Stimulated activated CD4-positive, alpha-beta T cell treated with anti-CD3 and anti-CD28 coated beads, Interleukin-4, amount 100 ng/mL, for 4 hours (primary cell): ENCODE measurements at places on chromosomes 7 and 10.

GRCh38 chr10:23459308-23459939 lies 20.5 kb downstream of the OTUD1 start:
- DNase-seq, result no peak

- no peak for DNase-seq
Observed at GRCh38 chr10:110967645-110968044, 48.2 kb downstream of the SHOC2 start.

GRCh38 chr10:36437367-36437766 lies 688.0 kb upstream of the ANKRD30A start:
- no peak for DNase-seq

- DNase-seq, result no peak
Observed at GRCh38 chr10:131148270-131148669, 163.3 kb downstream of the TCERG1L start.

GRCh38 chr10:125768219-125768855 lies 7.3 kb downstream of the MMP21 start:
- no peak for DNase-seq
